ENCODE measurements at places on chromosomes 4 and X. TPM values are rescaled to one million over a fixed set of nuclear protein-coding genes. Genes with fewer than 3 reads are reported as not detected.

CXCL8 gene
- total RNA-seq: 24.9 TPM

PNMA5 gene
- total RNA-seq: not detected

HCFC1 gene
- total RNA-seq: 59.7 TPM

SLC26A1 gene
- total RNA-seq: 0.35 TPM

CFAP47 gene
- not detected for total RNA-seq

POF1B gene
- total RNA-seq: not detected

CXXC4 gene
- total RNA-seq: 0.29 TPM

PCDH11X gene
- not detected for total RNA-seq

HELT gene
- total RNA-seq: not detected

FRMD7 gene
- not detected for total RNA-seq

ZFX gene
- total RNA-seq: 25.1 TPM

HTT gene
- total RNA-seq: 29.4 TPM

MAGEA11 gene
- not detected for total RNA-seq

PAGE2 gene
- total RNA-seq: not detected

VGLL1 gene
- 7.8 TPM for total RNA-seq

CPE gene
- total RNA-seq: 10.6 TPM

RIPPLY1 gene
- total RNA-seq: not detected

PAK3 gene
- 4.5 TPM for total RNA-seq

MGARP gene
- 0.14 TPM for total RNA-seq

NDNF gene
- total RNA-seq: 0.46 TPM

CHIC1 gene
- 4.0 TPM for total RNA-seq

UBL4A gene
- 39.4 TPM for total RNA-seq

DRP2 gene
- total RNA-seq: 0.86 TPM

TRIML2 gene
- not detected for total RNA-seq

PNCK gene
- not detected for total RNA-seq

CLGN gene
- total RNA-seq: 7.7 TPM

PCDH18 gene
- 1.5 TPM for total RNA-seq

SH3BGRL gene
- total RNA-seq: 35.3 TPM

Data from epithelial cell of proximal tubule (primary cell).